M059J (cell line): ENCODE measurements at places on chromosomes 6 and 20.

DNA sequence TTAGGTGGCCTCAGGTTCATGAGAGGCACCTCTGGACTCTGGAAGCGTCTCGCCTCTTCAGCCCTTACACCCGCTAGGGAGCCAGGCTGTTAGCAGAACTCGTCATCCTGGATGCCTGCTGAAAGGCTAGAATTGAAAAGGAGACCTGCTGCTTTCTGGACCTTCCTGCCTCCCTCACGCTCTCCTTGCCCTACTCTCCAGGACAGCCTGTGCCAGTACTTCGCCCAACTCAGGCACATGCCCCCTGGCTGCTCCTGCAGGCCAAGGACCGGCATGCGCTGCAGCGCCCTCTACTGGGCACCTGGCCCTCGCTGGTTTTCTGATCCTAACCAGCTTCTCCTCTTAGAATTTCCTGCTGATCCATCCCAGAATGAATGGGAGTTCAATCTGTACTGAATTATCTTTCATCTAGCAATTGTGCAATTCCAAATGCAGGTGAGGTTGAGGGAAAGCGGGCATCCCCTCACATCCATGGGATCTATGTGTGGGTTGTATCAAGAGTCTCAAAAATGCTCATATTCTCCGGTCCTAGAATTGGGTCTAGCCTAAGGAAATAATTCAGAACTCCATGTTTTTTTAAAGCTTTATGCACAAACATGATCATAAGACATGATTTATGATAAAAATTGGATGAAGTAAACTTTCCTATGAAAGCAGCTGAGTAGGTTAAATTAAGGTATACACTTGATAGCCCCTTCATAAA, 78.0 kb downstream of the PTPN1 start:
- DNase-seq, result peak; percentile 64

GRCh38 chr6:125722886-125723285, 26.5 kb upstream of the HEY2 start:
- DNase-seq, result no peak

DNA sequence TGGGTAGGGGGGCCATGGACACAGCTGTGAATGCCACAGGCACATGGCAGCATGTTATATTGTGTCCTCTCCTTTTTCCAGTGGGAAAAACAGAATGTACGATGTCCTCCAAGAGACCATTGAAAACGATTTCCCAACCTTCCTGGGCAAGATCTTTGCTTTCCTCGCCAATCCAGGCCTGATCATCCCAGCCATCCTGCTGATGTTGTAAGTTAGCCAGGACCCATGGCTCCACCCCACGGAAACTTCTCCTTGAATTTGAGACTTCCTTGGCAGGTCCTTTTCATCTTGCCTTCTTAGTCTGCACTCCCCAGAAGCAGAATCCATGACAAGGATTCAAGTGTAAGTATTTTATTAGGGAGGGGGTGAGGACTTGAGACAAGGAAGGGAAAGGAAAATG, 28.2 kb upstream of the NOP56 start:
- DNase-seq, result no peak

DNA sequence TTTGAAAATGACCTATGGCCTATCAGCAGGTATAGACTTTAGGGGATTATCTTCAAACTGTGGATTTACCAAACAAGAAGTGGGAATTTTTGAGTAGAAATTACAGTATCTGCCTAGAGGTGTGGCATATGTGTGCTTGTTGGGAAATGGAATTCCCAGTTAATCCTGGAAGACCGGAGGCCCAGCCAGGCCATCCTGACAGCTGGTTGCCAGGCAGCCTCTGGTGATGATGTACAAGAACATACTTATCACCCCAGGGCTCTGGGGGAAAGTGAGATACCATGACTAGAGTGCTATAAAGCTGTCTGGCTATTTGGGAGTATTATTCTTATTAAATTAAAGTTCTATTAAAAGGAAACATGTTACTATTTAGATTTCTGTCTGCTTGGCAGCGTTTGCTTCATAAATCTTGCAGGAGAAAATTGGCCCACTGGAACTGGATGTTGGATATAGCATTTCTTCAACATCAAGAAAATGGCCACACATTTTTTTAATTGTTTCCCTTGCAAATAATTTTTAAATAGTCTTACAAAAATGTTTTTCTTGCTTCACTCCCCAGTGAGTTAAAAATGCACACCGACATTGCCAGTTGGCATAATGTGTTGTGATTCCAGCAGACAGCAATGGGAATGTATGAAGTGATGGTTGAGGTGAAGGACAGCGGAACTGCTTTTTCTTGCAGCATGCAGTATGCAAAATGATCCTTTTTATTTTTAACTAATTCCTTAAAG, 187.8 kb downstream of the MYLK4 start:
- DNase-seq, result no peak

- DNase-seq, result no peak
These were observed 17.4 kb downstream of the CST7 start for GRCh38 chr20:24966317-24967012.

- no peak for DNase-seq
These were observed 28.8 kb downstream of the PDE10A start for GRCh38 chr6:165634101-165634880.

DNA sequence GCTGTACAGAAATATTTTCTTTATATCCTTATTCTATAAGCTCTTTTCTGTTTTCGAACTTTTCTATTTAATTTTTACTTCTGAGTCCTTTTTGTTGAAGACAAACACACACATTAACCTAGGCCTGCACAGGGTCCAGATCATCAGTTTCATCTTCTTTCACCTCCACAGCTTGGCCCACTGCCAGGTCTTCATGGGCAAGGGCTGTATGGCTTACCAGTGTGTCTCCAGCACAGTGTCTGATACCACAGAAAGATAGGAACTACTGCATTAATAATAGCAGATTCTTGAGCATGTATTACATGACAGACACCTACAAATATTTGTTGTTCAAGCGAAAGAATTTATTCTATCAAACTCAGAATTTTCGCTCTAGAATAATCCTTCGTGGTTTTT, 24.4 kb downstream of the QKI start:
- peak; percentile 61 for DNase-seq

DNA sequence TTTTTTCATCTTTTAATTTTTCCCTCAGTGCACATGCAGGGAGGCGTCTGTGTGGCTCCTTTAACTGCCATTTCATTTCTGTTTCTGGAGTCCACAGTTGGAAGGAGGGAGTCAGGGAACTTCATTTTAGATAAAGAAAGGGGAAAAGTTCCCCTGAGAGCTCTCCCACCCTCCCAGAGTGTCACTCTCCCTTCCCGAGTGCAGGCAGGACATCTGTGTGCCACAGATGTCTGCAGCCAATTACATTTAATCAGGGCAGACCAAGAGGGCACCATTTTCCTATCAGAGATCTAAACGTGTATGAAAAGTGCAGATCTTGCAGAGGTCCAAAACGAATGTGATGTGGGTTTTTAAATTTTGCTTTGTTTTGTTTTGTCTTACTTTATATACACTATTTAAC, 96.6 kb downstream of the PXDC1 start:
- no peak for DNase-seq

DNA sequence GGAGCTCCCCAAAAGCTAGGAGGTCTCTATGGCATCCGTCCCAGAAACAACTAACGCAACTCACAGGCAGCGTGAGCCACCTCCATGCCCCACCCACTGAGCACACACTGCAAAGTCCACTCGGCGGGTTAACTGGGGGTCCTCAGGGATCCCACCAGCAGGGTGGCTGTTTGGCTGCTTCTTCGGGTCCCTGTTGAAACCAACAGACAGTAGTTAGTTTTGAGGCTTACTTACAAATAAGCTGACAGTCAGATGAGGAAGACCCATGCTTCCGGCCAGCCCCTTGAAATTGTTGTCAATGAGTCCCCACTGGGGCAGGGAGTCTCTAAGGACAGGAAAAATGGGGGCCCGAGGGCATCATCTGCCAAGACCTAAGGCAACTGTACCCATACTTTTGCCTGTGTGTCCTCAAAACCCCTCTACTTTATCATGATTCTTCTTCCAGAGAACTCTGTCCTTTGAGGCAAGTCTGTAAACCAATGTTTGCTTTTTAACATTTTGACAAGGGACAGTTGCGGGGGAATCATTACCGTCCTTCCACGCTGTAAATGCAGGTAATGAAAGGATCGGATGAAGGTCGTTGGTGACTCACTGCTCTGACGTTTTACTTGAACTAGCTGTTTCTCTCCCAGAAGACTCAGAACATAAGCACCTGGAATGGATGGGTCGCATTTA, 2.2 kb upstream of the PCK1 start:
- no peak for DNase-seq

- DNase-seq, result no peak
These were observed 52.4 kb downstream of the GMDS start for GRCh38 chr6:2192976-2193375.

- peak; percentile 90 for DNase-seq
These were observed 47.6 kb upstream of the PTGIS start for GRCh38 chr20:49615401-49616153.

- no peak for DNase-seq
These were observed 123.7 kb downstream of the MRPL14 start for GRCh38 chr6:44003345-44004061.

DNA sequence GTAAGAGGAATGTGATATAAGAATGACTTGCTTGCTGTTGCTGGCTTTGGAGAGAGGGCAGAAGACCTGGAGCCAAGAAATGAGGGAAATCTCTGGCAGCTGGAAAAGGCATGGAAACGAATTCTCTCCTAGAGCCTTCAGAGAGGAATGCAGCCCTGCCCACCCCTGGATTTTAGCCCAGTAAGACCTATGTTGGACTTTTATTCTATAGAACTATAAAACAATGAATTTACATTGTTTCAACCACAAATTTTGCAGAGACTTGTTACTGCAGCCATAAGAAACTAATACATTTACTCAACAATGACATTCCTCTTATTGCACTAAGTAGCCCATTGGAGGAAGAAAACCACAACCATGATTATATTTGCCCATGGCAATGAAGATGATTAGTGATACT, 39.5 kb upstream of the PREP start:
- DNase-seq, result no peak

DNA sequence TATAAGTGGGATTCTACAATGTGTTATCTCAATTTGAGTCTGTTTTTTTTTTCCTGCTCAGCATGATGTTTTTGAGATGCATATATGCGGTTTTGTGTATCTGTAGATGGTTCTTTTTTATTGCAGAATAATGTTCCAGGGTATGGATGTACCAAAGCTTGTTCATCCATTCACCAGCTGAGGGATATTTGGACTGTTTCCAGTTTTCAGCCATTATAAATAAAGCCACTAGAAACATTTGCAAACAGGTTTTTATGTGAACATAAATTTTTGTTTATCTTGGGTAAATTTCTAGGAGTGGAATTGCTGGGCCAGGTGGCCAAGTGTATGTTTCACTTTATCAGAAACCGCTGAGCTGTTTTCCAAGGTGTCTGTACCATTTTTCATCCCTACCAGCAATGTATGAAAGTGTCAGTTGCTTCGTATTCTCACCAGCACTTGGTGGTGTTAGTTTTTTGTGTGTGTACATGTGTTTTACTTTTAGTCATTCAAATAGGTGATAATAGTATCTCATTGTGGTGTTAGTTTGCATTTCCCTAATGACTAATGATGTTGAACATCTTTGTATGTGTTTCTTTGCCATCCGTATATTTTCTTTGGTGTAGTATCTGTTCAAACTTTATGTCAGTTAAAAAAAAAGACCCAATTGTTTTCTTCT, 124.2 kb downstream of the CEBPB start:
- no peak for DNase-seq

DNA sequence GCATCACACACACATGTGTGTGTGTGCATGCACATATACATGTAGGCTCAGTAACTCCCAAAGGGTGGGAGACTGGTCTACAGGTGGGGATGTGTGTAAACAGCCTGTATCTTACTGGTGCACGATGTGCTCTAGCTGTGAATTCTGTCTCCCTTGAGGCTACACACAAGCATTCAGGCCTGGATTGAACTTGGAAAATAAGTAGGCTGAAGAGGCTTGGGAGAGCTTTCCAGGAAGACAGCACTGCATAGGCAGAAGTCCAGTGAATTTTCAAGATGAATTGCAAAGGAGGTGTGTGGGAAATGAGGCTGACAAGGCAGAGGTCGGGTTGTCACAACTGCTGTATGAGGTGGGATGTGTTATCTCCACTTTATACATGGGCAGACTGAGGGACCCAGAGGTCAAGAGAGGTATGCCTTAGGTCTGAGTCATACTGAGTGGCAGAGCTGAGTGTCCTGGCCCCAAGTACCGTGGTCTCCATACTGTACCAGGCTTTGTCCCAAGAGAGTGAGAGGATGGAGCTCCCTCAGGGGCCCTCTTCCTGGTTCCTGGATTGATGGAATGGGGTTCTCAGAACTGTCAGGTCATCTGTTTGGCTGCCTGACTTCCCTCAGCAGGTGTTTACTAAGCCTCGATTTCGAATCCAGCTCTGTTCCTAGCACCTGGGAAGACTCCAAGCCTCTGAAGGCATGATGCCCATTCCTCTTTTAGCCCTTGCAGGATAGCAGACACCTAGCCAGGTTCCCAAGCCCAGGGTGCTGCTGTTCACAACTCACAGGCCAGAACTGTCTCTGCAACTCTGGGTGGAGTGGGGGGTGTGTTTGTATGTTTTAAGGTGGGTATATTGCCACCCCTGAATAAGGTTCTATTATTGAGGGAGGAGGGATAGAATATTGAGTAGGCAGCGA, 14.4 kb downstream of the SNPH start:
- DNase-seq, result peak; percentile 72

DNA sequence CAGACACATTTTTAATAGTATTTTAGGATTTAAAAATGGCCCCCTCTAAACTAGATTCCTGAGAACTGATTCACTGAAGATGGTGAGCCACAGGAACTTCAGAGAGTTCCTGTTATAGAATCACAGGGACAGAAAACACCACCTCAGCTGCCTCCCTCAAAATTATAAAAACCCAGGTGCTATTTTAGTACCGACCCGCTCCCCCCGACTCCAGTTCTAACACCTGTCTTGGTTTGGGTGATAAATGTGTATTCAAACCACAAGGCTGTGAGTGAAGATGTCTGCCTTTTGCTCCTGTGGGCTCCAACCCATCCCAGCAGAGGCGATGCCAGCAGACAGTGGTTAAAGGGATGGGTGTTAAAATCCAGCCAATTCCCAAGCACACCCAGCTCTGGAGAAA, 127.4 kb upstream of the LY86 start:
- DNase-seq, result peak; percentile 6
